IMR-90 (cell line): ENCODE measurements at places on chromosomes 6 and 20.
A peak's percentile ranks its signal among the peaks of the same experiment; 100 is the strongest.

DNA sequence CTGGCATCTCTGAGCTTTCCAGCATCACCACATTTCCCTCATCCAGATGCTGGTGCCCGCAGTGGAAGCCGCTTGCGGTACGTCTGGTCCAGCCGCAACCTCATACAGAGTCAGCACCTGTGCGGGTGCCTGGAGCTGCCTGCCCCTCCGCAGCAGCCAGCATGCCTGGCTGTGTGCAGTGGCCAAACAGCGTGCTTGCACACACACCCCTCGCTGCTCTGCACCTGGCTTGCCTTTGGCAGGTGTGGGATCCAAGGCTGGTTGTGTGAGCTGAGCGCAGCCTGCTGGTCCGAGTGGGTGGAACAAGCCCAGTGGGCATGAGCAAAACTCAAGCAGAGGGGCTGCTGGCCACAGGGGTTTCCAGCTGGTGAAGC is 3.1 kb upstream of the HINT3 start:
- H3K4me3 ChIP-seq = no peak overlapping the region
- no peaks in the 10 kb centered on the region for H3K36me3 ChIP-seq
- DNase-seq = no peak
- peaks cover 4% of the 10 kb centered on the region for H3K4me1 ChIP-seq
- no peaks in the 10 kb centered on the region for H3K27me3 ChIP-seq
- H3K27ac ChIP-seq = no peak overlapping the region

DNA sequence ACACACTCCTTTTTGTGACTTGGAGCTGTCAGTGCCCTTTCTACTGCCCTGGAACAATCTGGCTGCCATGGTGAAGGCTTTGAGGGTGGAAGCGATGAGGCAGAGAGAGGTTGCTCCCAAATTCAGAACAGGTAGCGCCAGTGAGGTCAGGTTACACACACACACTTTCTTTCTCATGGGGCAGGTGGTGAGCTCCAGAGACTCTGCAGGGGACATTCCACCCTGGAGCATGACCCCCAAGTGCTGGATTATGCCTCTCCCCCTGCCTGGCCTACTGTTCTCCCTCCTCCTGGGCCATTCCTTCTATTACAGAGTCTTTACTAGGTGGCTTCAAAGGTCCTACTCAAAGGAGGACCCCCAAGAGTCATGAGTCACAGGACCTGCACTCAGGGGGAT is 98.0 kb downstream of the EYA2 start:
- 0 out of 2 replicates have a peak, but pooled peaks cover 2% of the 10 kb centered on the region for H3K36me3 ChIP-seq
- no peak overlapping the region for H3K4me3 ChIP-seq
- no peaks in the 10 kb centered on the region; the same call in 1 of the 2 replicates for H3K4me1 ChIP-seq

GRCh38 chr6:17001188-17001587 is 100.7 kb upstream of the STMND1 start:
- H3K36me3 ChIP-seq = no peaks in the 10 kb centered on the region
- peak; percentile 17 for DNase-seq
- no peak overlapping the region for H3K4me3 ChIP-seq
- H3K4me1 ChIP-seq = peaks cover 6% of the 10 kb centered on the region
- no peak overlapping the region for H3K27ac ChIP-seq

- no peaks in the 10 kb centered on the region for H3K36me3 ChIP-seq
- H3K27ac ChIP-seq = no peak overlapping the region
- DNase-seq = no peak
- no peak overlapping the region for H3K4me3 ChIP-seq
- H3K4me1 ChIP-seq = peaks cover 16% of the 10 kb centered on the region
Measured at GRCh38 chr20:1345030-1345755, 16.3 kb upstream of the SDCBP2 start.

GRCh38 chr6:157239671-157240058 is 83.7 kb downstream of the TMEM242 start:
- peaks cover 4% of the 10 kb centered on the region for H3K4me1 ChIP-seq
- DNase-seq = no peak
- H3K36me3 ChIP-seq = no peaks in the 10 kb centered on the region
- peaks cover 36% of the 10 kb centered on the region for H3K27me3 ChIP-seq
- H3K4me3 ChIP-seq = no peak overlapping the region

DNA sequence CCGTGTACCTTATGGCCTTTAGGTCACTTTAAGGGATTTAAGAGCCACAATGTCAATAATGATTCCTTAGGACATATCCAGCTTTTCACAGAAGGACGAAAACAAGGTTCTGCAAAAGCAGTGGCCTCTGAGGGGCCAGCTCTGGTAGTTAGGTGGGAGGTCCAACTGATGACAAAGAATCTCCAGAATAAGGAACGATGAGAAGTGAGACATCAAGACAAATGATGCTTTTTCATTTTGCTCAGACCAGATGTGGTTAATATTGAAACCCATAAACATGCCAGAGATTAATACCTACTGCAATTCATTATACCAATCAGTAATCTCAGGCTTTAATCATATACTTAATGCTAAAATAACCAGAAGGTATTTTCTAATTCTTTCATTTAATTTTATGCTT is 1.9 kb downstream of the C6orf58 start:
- no peaks in the 10 kb centered on the region for H3K36me3 ChIP-seq
- H3K27ac ChIP-seq = no peak overlapping the region
- DNase-seq = no peak
- peaks cover 3% of the 10 kb centered on the region; the same call in 1 of the 2 replicates for H3K27me3 ChIP-seq
- H3K4me1 ChIP-seq = no peaks in the 10 kb centered on the region
- no peak overlapping the region for H3K4me3 ChIP-seq

DNA sequence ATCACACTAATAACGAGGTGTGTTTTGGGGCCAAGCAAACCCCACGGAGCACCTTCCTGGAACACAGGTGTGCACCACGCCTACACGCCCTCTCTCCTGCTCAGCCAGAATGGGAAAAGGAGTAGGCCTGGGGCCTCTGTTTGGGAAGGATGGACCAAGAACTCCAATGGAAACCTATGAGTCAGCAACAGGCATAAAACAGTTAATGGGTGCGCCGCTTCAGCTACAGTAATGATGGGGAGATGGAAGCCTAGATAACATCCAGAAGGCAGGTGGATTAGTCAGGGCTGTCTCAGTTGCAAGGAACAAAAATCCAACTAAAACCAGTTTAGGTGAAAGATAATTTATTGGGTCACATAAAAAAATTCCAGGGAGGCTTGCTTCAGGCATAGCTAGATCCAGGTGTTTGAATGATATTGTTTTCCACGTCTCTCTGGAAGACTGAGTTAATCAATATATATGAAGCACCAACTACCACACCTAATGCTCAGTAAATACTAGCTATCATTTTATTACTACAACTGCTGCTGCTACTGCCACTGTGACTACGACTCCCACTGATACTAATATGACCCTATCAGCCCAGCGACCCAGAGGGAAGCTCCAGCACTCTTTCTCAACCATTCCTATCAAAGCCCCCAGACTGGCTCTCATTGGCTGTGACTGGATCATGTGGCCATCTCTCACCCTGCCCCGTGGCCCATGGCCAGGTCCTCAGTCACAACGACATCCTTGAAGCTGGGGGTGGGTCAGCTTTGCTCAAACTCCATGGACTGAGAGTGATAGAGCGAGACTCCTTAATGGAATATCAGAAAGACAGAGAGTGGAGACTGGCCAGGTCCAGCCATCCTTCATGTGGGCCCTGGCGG is 155.2 kb upstream of the PTPN1 start:
- H3K27ac ChIP-seq = no peak overlapping the region
- H3K27me3 ChIP-seq = no peaks in the 10 kb centered on the region
- H3K4me1 ChIP-seq = no peaks in the 10 kb centered on the region
- no peak overlapping the region for H3K4me3 ChIP-seq
- H3K36me3 ChIP-seq = no peaks in the 10 kb centered on the region

- no peaks in the 10 kb centered on the region for H3K4me1 ChIP-seq
- H3K4me3 ChIP-seq = no peak overlapping the region
- no peaks in the 10 kb centered on the region for H3K27me3 ChIP-seq
Measured at GRCh38 chr6:45990162-45990561, 25.5 kb downstream of the CLIC5 start.

DNA sequence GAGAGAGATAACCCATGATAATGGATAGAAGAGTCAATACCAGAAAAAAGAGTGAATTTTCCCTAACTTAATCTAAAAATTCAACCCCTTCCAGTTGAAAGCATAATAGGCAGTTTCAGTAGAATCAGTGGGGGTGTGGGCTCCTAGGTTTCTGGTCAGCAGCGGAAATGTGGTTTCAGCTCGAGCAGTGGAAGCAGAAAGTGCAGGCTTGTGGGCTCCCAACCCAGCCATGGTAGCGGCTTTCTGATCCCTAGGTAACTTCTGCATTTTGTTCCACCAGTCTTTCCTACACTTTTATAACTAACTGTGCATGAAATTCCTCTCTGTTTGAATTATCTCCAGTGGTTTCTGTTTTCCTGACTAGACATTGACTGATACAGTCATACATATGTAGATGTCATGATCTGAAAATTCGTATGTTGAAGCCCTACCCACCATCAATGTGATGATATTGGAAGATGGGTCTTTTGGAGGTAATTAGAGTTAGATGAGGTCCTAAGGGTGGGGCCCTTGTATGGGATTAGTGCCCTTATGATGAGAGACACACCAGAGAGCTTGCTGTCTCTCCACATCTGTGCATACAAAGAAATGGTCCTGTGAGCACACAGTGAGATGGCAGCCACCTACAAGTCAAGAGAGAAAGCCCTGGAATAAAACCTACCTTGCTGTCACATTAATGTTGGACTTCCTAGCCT is 6.5 kb upstream of the DDO start:
- H3K4me1 ChIP-seq = no peaks in the 10 kb centered on the region
- H3K27me3 ChIP-seq = peaks cover 4% of the 10 kb centered on the region
- H3K27ac ChIP-seq = no peak overlapping the region
- H3K36me3 ChIP-seq = no peaks in the 10 kb centered on the region

DNA sequence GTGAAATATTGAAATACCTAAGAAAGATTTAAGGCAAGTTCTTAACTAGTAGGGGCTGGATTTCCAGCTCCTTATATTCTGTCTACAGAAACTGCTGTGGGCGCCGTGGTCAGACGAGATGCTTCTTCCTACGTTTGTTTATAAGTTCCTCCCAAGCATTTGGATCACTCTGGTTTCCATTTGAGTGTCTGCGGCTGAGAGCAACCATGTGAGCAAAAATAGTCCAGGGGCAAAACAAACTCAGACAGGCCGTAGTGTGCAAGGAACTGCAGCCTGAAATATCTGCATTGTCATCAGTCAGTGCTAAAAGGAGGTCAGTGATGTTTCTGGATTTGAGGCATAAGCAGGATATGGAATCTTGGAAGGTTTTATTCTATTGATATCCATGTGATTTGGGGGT is 485.9 kb upstream of the JAG1 start:
- H3K4me1 ChIP-seq = peaks cover 3% of the 10 kb centered on the region
- DNase-seq = peak; percentile 91
- H3K4me3 ChIP-seq = no peak overlapping the region
- H3K27ac ChIP-seq = no peak overlapping the region

DNA sequence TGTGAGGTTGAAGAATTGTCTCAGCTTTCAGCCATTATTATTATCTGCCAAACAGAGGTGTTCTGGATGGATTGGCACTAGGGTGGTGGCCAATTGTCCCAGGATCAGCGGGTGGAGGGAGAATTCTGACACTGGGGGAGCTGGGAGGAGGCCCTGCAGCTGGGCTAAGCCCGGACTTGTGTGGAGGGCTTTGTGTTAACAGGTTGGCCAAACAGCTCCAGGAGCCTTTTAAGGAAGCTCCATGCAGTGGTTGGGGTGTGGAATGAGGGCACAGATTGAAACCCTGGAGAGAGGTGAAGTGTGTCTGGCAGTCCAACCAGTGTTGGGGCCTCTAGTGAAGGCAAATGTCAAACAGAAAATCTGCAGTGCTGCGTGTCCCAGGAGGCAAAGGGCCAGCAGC is 135.8 kb downstream of the IMPG1 start:
- no peak overlapping the region for H3K27ac ChIP-seq
- H3K4me1 ChIP-seq = no peaks in the 10 kb centered on the region; the same call in 1 of the 2 replicates
- H3K27me3 ChIP-seq = peaks cover 11% of the 10 kb centered on the region; the same call in 1 of the 2 replicates
- H3K4me3 ChIP-seq = no peak overlapping the region
- no peak for DNase-seq
- H3K36me3 ChIP-seq = no peaks in the 10 kb centered on the region

DNA sequence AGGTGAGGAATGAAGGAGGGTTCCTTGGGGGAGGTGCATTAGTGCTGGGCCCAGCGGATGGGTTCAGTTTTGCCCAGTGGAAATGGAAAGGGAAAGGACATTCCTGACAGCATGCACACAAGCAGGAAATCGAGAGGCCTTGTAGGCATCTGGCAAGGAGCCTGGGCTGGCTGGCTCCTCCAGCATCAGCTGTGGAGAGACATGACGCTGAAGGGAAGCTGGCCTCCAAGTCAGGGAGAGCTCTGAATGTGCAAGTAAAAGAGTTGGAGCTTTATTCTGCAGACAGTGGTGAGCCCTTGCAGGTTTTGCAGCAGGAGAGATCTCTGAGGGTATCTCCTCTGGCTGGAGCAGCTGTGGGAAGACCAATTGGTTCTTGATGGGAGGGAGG is 154.3 kb downstream of the MRPL14 start:
- DNase-seq = peak; percentile 95
- H3K36me3 ChIP-seq = no peaks in the 10 kb centered on the region
- no peaks in the 10 kb centered on the region for H3K27me3 ChIP-seq

DNA sequence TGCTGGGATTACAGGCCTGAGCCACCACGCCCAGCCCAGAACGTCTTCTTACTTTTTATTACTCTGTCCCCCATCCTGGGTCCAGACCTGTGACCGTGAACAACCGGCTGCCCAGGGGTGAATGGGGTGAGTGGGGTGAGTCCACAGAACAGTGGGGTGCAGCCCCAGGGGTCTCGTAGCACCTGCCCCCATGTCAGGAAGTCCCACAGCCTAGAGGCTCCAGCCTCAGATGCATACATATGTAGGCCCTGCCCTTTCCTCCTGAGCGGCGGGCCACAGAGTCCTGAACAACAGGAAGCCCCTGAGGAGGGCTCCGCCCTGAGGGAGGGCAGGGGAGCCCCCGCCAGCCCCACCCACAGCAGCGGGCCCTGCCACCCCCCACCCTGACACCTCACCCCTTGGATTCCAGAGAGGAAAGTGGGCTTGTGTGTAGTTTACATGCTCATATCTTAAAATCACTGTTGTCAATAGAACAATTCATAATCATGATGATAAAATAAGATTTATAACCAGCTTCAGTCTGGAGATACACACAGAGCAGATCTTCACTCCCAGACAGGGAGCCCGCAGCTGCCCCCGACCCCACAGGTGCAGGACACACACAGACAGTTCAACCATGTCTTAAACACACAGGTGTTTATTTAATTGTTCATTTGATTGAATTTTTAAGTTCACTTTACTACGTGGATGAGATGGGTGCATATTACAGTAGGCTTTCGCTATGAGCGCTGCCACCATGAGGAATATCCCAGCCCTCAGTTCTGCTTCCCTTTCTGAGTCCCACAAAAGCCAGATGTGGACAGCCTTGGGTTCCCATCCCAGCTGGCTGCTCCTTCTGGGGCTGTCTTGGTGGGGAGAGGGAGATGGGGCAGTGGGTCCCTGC is 12.4 kb upstream of the GMEB2 start:
- no peak overlapping the region for H3K27ac ChIP-seq
- no peaks in the 10 kb centered on the region for H3K27me3 ChIP-seq
- H3K36me3 ChIP-seq = no peaks in the 10 kb centered on the region
- H3K4me1 ChIP-seq = peaks cover 2% of the 10 kb centered on the region; the same call in 1 of the 2 replicates
